Thoracic aorta (tissue), 2 donors: ENCODE measurements at places on chromosomes 12 and 14. TPM values are rescaled to one million over a fixed set of nuclear protein-coding genes. Genes with fewer than 3 reads are reported as not detected.

GRCh38 chr12:84497819-84498218 lies 414.8 kb downstream of the SLC6A15 start:
- no peak for DNase-seq

GRCh38 chr14:23528555-23528954 lies 23.0 kb downstream of the ZFHX2 start:
- DNase-seq: no peak

DNA sequence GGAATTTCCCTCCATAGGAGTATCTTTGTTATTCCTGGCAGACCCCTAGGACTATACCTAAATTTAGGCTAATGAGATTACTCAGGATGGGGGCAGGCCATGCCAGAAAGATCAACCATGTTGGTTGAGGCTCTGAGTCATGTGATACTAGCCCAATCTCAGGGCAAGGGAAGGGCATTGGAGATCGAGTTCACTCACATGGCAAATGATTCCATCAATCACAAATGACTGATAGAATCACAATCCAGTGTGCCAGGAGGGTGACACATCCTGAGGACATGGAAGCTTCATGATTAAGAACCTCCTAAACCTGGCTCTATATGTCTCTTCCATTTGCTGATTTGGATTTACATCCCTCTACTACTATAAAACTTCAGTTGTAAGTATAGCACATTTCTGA lies 182.3 kb downstream of the NTF3 start:
- no peak for DNase-seq

- DNase-seq: no peak
Observed at GRCh38 chr14:91352728-91353692, 64.6 kb downstream of the CCDC88C start.

DNA sequence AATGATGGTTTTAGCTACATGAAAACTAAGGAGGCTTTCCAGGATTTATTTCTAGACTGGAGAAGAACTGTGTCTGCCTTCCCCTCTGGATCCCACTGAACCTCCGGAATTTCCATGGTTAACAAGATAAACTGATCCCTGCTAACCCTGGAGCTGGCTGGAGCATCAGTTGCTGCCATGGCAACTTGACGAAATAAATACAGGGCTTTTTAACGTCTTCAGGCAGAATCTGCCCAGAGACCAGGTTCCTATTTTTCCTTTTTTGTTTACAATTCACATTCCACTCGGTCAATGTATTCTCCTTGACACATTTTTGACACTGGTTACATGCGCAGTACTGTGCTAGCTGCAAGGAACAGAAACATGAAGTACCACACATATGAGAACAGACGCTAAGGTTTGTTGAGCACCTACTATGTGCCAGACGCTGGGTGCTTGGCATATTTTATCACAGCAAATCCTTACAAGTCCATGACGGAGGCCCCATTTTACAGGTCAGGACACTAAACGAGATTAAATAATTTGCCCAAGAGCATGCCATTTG lies 1.7 kb downstream of the C14orf132 start:
- DNase-seq: no peak

DNA sequence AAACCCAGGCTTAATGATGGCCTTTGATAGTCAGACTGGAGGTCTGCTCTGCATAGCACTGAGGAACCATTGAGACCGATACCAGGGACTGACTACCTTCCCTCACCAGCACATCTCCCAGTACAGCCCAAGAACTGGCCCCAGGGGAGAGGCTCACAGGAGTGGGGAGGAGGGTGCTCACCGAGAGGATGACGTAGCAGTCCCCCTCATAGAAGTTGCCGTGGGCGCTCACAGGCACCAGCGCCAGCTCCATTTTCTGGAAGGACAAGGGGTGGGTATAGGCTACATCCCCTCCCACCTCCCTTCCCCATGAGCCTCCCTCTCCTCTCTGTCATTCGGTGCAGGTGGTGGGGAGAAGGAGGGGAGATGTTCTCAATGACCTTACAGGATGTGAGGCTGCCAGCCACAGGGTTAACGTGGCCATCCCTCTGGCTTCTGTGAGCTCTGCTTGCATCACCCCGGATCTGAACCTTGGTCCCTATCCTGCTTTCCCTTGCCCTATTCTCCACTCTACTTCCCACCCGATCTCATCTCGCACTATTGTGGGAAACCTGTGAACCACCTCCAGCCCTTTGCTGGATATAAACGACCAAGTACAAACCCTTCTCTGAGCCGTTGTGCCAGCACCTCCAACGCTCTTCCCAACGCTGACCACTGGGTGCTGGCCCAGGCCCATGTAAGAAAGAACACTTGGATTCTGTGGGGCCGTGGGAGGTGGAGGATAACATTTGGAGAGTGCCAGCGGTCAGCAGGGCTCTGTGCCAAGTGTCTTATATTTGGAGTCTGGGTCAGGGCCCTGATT lies 4.4 kb downstream of the AVIL start:
- no peak for DNase-seq

DNA sequence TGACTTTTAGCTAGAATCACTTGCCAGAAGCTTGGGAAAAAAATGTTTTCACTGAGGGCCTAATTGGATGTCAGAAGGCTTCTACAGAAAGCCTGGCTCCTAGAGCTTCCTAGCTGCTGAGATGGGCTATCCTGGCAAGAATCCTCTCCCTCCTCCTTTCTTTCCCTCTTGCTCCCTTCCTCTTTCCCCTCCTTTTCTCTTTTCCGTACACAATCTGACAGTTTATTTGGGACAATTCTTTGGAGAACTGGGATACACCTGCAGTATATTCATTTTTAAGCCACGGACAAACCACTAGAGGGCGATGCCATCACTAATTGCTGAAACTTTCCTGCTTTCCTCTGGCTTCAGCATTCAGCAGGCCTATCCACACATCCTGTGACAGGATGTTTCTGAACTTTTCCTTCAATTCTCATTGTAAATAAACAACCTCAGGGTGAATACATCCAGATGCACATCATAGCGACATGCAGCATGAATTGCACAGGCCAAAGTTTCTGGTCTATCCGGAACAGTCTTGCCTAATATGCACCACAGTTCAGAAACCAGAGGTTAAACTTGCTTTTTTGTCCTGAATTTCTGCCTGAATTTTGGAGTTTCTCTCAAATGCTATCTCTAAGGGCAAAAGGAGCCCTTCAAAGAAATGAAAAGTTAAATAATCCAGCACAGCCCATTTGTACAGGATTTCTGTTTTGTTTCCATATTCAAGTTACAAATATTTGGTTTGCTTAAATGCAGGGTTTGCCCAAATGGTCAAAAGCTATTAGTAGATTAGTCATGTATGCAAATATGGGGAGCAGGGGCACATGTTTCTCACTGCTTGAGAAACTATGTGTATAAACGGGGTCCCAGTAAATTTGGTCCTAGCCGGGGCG lies 142.8 kb downstream of the PAWR start:
- DNase-seq: no peak

DNA sequence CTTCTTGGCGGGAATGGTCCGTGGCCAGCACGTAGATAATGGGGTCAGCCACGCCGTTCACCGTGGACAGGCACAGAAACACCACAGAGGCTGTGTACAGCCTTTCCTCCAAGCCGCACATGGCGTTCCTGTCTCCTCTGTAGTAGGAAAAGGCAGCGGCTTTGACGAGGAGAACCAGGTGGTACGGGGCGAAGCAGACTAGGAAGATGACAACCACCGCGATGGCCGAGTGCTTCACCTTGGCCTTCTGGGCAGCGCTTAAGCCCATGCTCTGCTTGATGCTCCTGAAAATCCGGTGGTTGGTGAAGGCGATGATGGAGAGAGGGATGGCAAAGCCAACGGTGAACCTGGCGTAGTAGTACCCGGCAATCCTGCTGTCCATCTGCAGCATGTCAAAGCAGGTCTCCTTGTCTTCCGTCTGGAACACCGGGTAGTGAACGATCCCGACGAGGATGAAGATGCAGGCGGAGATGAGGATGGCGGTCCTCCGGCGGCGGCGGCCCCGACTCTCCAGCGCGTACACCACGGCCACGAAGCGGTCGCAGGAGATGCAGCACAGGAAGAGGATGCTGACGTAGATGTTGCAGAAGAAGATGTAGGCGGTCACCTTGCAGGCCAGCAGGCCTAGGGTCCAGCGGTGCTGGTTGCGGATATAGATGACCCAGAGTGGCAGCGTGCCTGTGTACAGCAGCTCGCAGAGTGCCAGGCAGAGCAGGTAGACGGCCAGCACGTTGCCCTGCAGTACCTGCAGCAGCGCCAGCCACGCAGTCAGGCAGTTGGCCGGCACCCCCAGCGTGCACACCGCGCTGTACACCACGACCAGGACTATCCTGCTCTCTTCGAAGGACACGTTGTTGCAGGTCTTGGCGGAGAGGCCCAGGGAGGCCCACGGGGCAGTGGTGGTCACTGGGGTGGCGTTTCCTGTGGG lies 13.8 kb downstream of the GPR132 start:
- no peak for DNase-seq

DNA sequence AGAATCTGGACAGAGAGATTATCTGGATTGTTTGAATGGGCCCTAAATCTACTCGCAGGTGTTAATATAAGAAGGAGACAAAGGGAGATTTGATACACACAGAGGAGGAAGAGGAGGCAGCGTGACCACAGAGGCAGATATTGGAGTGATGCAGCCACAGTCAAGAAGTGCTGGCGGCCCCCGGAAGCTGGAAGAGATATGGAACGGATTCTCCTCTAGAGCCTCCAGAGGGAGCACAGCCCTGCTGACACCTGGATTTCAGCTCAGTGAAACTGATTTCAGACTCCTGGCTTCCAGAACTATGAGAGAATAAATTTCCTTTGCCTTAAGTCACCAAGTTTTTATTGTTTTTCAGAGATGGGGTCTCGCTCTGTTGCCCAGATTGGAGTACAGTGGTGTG lies 9.2 kb upstream of the TC2N start:
- no peak for DNase-seq

ABHD12B gene
- total RNA-seq: not detected

- DNase-seq: no peak
Observed at GRCh38 chr12:74689071-74689655, 151.5 kb downstream of the ATXN7L3B start.

DNA sequence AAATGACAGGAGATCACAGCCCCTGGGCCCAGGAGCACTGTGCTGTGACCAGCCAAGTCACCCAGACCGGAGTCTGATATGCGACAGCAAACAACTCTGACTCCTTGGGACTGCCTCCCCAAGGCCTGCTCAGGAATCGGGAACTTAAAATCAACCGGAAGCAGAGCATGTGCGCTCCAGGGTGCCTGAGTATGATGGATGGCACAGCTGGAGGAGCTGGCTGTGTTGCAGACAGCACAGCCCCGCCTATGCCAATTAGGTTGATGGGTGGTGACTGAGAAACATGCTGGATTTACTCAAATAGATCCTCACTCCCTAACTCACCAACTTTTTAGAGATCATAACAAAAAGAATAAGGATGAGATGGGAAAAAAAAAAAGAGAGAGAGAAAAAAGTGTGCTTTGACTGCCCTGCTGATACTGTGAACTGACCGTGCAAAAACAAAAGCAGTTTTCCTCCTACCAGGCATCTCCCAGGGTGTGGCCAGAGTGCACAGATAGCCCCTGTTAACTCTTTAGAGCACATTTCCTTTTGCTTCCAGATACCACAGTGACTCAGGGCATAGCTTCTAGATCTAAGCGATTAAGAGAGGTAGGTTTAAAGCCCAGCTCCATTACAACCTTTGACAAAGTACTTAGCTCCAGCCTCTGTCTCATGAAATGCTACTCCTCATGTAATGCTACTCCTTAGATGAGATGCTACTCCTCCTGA lies 27.4 kb upstream of the STON2 start:
- DNase-seq: no peak

EEF1AKMT3 gene
- 9.7 TPM for total RNA-seq

MAP3K9 gene
- total RNA-seq: 0.63 TPM

RAB35 gene
- total RNA-seq: 30.3 TPM

DNA sequence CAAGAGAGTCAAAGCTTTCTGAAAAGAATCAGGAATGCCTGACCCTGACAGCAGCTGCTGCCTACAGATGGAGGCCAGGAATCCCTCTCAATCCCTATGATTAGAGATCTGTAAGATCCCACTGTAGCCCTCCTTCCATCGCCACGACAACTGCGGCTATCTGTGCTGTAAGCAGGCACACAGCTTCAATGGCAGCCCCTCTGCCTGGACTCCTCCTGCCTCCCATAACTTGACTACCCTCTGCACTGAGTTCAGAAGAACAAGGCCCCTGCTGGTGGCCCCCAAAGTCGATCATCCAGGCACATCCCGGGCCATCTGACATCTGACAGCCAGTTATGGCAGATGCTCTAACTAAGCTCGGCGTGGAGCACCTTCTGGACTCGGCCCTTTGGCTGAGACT lies 2.9 kb downstream of the CLMN start:
- DNase-seq: no peak

DNA sequence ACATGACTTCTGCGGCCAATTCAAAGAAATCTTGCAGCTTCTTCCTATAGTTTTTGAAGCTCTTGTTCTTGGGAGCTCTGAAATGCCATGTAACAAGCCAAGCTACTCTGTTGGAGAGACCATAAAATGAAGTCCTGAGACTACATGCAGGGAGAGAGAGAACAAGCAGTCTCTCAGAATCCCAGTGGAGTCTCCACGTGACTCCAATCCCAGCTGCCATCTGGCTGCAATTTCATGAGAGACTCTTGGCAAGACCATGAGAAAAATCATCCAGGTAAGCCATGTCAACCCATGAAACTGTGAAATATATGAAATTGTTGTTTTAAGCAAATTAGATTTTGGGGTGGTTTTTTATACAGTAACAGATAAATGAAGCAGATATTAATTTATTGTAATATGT lies 54.4 kb downstream of the KLRG1 start:
- no peak for DNase-seq

PROX2 gene
- not detected for total RNA-seq

CD4 gene
- 22.3 TPM for total RNA-seq

- no peak for DNase-seq
Observed at GRCh38 chr14:91129261-91129660, 15.4 kb downstream of the DGLUCY start.

DNA sequence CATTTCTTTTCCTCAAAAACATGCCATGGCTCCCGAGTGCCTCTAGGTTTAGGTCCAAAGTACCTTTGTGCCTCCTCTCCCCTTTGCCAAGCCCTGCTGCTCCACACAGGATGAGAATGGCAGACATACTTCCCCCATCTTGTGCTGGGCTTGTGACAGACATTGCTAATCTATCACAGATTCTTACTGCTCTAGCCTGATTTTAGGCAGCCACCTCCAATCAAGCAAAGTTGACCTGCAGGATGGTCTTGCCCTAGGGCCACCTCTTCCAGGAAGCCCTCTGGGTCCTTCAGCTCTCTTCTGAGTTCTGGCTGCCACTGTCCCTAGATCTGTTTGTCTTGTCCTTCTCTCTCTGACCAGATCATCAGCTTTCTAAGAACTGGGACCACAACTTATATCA lies 20.5 kb downstream of the FOXN4 start:
- no peak for DNase-seq

KICS2 gene
- total RNA-seq: 3.1 TPM

DNA sequence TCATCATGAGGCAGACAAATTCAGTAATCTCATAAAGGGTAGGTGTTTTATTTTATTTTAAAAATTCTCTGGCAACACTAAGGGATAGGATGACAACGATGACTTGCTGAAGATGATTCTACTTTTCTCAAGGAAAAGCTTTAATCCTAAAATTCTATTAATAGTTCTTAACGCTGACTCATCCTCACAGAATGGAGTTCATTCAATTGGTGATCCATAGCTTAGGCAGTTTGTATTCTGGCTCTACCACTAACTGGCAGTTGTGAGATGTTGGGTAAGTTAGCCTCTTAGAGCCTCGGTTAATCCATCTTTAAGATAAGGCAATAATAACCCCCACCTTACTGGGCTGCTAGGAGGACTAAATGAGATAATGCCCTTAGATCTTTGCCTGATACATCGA lies 116.3 kb downstream of the RTN1 start:
- no peak for DNase-seq

SAV1 gene
- 35.6 TPM for total RNA-seq

ACRBP gene
- 5.1 TPM for total RNA-seq
